Activated CD8-positive, alpha-beta memory T cell treated with anti-CD3 and anti-CD28 coated beads, Interleukin-2, amount 10 ng/mL, durations not matched to agents 7 days and 5 days (primary cell): ENCODE measurements at places on chromosomes 5 and 9.

DNA sequence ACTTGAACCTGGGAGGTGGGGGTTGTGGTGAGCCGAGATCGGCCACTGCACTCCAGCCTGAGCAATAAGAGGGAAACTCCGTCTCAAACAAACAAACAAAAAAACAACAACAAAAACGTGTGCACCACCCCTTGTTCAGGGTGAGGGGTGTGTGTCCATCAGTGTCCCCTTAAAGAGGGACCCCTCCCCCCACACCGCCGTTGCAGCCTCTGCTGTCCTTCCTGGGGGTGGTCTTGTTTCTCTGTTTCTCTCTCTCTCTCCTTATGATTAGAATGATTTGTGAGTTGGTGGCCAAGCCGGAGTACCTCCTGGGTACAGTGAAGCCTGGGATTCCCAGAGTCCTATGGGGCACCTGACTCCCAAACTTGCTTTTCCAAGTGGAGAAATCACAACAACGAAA, 49.6 kb downstream of the RGS3 start:
- H3K4me1 ChIP-seq: peaks cover 60% of the 10 kb centered on the region
- no peak for DNase-seq
- no peaks in the 10 kb centered on the region for H3K36me3 ChIP-seq
- no peaks in the 10 kb centered on the region for H3K27me3 ChIP-seq
- peak overlapping the region; percentile 87 for H3K27ac ChIP-seq
- no peak overlapping the region for H3K4me3 ChIP-seq

DNA sequence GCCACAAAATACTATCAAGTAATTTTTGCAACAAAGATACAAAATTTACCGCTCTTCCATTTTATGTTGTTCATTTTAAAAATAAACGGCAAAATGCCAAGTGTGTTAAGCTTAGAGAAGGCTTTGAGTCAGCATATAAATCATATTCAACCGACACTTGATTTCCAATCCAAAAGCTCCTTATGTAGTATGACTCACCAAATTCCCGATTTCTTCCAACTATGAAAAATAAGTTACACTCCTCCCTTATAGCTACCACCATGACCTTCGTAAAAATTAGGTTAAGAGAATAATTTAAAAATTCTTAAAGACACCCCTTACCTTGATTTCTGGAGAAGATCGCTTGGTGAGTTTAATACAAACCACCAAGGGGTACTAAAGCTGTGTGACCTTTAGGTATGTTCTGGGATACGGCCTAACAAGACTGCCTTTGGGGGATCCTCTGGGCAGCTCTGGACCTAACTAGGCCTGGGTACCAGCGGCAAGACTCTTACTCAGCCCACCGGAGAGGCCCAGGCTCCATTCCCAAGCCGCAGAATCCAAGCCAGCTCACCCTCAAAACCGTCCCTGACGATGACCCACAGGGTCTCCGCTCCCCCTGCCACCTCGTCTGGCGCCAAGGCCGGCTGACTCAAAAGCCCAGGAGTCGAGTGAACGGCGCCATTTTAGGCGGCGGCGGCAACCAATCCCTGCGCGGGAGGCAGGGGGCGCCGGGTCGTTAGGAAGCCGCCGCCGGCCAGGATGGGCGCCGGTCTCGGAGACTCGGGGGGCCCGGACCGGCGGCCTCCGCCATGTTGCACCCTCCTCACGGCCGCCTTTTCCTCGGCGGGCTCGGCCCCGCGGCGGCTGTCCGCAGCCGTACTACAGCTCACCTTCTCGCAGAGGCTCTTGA, 739 bp downstream of the PPP2CA start:
- peaks cover 48% of the 10 kb centered on the region for H3K4me1 ChIP-seq
- DNase-seq: peak; percentile 79
- peaks cover 40% of the 10 kb centered on the region for H3K36me3 ChIP-seq

DNA sequence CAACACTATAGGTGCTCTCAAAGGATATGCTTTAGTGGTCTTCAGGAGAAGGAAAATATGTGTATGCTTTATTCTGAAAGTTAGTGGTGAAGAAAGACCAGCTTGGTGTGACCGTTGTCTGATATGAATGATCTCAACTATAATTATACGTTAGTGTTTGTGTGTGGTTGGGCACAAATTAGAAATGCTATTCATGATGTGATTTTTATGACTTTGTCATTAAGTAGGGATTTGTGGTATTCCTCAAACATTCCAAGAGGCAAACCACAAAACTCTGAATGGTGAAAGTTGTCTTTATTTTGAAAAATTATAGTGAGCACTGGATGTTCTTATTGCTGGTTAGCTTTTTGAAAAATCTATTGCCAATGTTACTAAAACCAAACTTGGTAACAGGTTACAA, 6.2 kb upstream of the F2R start:
- DNase-seq: no peak
- peaks cover 2% of the 10 kb centered on the region for H3K27me3 ChIP-seq
- peaks cover 26% of the 10 kb centered on the region for H3K36me3 ChIP-seq
- peaks cover 48% of the 10 kb centered on the region for H3K4me1 ChIP-seq
- H3K4me3 ChIP-seq: no peak overlapping the region
- no peak overlapping the region for H3K27ac ChIP-seq

GRCh38 chr5:141680751-141681201, 1.3 kb downstream of the ARAP3 start:
- H3K27ac ChIP-seq: no peak overlapping the region
- H3K4me3 ChIP-seq: peak overlapping the region; percentile 66
- no peak for DNase-seq
- H3K36me3 ChIP-seq: no peaks in the 10 kb centered on the region

DNA sequence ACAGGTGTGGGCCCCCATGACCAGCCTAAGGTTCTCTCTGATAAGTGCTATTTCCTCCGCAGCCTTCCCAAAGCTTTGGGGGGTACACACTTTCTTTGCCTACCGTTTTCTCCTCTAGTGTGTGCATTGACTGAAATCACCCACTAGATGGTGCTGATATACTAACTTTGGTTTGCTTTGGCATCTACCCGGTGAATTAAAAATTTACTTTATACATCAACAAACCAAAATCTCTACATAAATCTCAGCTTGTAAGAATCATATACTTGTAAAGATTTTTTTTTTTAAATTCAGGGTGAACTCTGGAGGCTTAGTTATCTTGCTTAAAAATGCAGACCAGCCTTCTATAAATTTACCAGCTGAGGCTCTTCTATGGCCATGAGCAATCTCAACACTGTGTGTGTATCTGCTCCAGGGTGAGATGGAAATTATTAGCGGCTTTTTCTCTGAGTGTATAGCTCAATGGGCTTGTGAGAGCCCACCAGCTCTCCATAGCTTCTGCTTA, 475.7 kb upstream of the TNC start:
- no peak overlapping the region for H3K27ac ChIP-seq
- no peaks in the 10 kb centered on the region for H3K4me1 ChIP-seq
- no peaks in the 10 kb centered on the region for H3K36me3 ChIP-seq
- peaks cover 26% of the 10 kb centered on the region for H3K27me3 ChIP-seq

DNA sequence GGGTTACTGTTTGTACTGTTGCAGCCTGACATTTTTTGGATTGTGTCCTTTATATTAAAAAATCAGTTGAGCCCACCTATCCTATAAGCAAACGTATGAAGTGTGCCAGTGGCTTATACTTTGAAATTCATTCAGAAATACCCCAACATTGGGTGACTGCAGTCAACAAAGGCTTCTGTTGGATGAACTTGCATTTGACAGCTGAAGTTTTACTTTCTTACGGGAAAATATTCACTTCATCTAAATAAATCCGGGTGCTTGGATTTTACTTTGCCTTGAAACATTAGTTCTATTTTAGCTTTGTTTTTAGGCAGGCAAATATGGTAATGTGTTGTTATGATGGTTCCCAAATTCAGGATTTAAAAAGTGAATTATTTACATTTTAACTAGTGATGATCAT, 21.7 kb downstream of the EXOSC2 start:
- H3K36me3 ChIP-seq: no peaks in the 10 kb centered on the region
- no peak for DNase-seq
- peaks cover 34% of the 10 kb centered on the region for H3K4me1 ChIP-seq
- H3K27me3 ChIP-seq: no peaks in the 10 kb centered on the region
- H3K4me3 ChIP-seq: peak overlapping the region; percentile 19

GRCh38 chr5:170638454-170639220, 134.8 kb downstream of the KCNIP1 start:
- peaks cover 2% of the 10 kb centered on the region for H3K4me1 ChIP-seq
- no peak overlapping the region for H3K4me3 ChIP-seq
- peak; percentile 76 for DNase-seq
- no peak overlapping the region for H3K27ac ChIP-seq
- H3K36me3 ChIP-seq: no peaks in the 10 kb centered on the region

- H3K4me3 ChIP-seq: no peak overlapping the region
- no peak overlapping the region for H3K27ac ChIP-seq
- H3K4me1 ChIP-seq: no peaks in the 10 kb centered on the region
- no peaks in the 10 kb centered on the region for H3K36me3 ChIP-seq
- no peak for DNase-seq
- no peaks in the 10 kb centered on the region for H3K27me3 ChIP-seq
These were observed 158.0 kb downstream of the DEPDC1B start for GRCh38 chr5:60541980-60542379.

- no peak for DNase-seq
- H3K27ac ChIP-seq: no peak overlapping the region
- peaks cover 14% of the 10 kb centered on the region for H3K27me3 ChIP-seq
- no peak overlapping the region for H3K4me3 ChIP-seq
These were observed 37.9 kb downstream of the FGF18 start for GRCh38 chr5:171457208-171457981.

DNA sequence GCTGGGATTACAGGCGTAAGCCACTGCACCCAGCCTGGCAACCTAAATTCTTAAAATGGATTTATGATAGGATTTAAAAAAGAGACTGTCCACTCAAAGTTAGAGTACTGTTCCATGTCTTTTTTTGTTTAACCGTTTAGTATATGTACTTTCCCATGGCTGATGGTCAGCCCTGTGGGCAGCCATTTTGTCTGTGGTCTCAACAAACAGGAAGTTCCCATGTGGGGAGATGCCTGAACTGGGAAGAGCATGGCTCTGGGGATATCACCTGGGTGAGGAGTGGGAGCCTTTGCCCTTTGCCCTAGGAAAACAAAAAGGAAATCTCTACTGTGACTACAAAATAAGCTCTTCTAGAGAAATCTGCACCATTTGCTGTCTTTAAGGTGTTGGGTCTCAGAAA, 27.5 kb upstream of the GNPDA1 start:
- no peaks in the 10 kb centered on the region for H3K4me1 ChIP-seq
- no peaks in the 10 kb centered on the region for H3K27me3 ChIP-seq
- no peak for DNase-seq
- no peaks in the 10 kb centered on the region for H3K36me3 ChIP-seq

- H3K4me3 ChIP-seq: no peak overlapping the region
- H3K27me3 ChIP-seq: peaks cover 46% of the 10 kb centered on the region
- H3K36me3 ChIP-seq: no peaks in the 10 kb centered on the region
- H3K27ac ChIP-seq: no peak overlapping the region
These were observed 94.4 kb downstream of the MACROH2A1 start for GRCh38 chr5:135304352-135305221.

GRCh38 chr5:36664766-36665165, 58.4 kb downstream of the SLC1A3 start:
- H3K27me3 ChIP-seq: peaks cover 12% of the 10 kb centered on the region
- no peak for DNase-seq
- no peaks in the 10 kb centered on the region for H3K4me1 ChIP-seq
- H3K4me3 ChIP-seq: no peak overlapping the region

- no peaks in the 10 kb centered on the region for H3K27me3 ChIP-seq
- DNase-seq: no peak
- no peak overlapping the region for H3K27ac ChIP-seq
- H3K36me3 ChIP-seq: no peaks in the 10 kb centered on the region
- H3K4me1 ChIP-seq: peaks cover 4% of the 10 kb centered on the region
These were observed 5.2 kb upstream of the SLC27A4 start for GRCh38 chr9:128335161-128335560.

- H3K4me3 ChIP-seq: no peak overlapping the region
- peaks cover 3% of the 10 kb centered on the region for H3K36me3 ChIP-seq
- DNase-seq: no peak
- H3K27me3 ChIP-seq: no peaks in the 10 kb centered on the region
These were observed 2.1 kb upstream of the MARCHF6 start for GRCh38 chr5:10351199-10351905.

DNA sequence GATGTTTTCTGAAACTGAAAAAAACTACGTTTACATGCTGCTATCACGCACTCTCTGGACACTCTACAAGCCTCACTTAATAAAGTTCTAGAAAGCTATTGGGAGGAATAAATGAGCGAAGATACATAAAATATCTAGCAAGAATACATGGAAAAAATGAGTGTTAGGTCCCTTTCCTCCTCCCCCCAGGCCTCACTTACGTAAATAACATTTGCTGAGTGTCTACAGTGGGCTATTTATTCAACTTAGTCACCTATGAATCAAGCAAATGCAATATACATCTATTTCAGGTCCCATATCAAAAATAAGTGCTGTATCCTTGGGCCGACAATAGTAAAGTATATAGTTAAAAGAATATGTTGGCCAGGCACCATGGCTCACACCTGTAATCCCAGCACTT, 62.5 kb downstream of the FRMD3 start:
- DNase-seq: no peak
- H3K27ac ChIP-seq: no peak overlapping the region
- peaks cover 11% of the 10 kb centered on the region for H3K4me1 ChIP-seq
- peaks cover 9% of the 10 kb centered on the region for H3K27me3 ChIP-seq
- H3K4me3 ChIP-seq: no peak overlapping the region

- H3K4me1 ChIP-seq: no peaks in the 10 kb centered on the region
- no peak for DNase-seq
- no peaks in the 10 kb centered on the region for H3K36me3 ChIP-seq
- no peak overlapping the region for H3K4me3 ChIP-seq
These were observed 308.7 kb upstream of the BRINP1 start for GRCh38 chr9:119677811-119678505.

DNA sequence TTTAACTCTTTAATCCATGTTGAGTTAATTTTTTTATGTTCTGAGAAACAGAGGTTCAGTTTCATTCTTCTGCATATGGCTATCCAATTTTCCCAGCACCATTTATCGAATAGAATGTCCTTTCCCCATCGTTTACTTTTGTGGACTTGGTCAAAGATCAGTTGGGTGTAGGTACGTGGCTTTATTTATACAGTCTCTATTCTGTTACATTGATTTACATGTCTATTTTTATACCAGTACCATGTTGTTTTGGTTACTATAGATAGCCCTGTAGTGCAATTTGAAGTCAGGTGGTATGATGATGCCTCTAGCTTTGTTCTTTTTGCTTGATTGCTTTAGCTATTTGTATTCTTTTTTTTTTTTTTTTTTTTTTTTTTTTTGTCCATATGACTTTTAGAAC, 462.0 kb downstream of the HTR1A start:
- no peaks in the 10 kb centered on the region for H3K4me1 ChIP-seq
- H3K4me3 ChIP-seq: no peak overlapping the region
- no peak overlapping the region for H3K27ac ChIP-seq
- DNase-seq: no peak
- H3K27me3 ChIP-seq: no peaks in the 10 kb centered on the region

DNA sequence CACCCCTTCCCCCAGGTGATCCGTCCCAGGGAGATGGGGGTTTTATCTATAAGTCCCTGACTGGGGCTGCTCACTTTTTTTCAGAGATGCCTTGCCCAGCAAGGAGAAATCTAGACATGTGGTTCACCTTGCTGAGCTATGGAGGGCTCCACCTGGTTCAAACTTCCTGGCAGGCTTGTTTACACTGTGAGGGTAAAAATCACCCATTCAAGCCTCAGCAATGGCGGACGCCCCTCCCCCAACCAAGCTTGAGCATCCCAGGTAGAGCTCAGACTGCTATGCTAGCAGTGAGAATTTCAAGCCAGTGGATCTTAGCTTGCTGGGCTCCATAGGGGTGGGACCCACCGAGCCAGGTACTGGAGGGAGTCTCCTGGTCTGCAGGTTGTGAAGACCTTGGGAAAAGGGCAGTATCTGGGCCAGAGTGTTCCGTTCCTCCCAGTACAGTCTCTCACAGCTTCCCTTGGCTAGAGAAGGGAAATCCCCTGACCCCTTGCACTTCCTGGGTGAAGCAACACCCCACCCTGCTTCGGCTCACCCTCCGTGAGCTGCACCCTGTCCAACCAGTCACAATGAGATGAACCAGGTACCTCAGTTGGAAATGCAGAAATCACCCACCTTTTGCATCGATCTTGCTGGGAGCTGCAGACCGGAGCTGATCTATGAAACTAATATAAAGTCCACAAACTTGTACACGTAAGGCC, 231.7 kb downstream of the CTNND2 start:
- DNase-seq: no peak
- H3K27ac ChIP-seq: no peak overlapping the region
- no peak overlapping the region for H3K4me3 ChIP-seq
